ENCODE measurements at places on chromosomes 1 and 21. TPM values are rescaled to one million over a fixed set of nuclear protein-coding genes. Genes with fewer than 3 reads are reported as not detected.

The WNT3A gene
- polyA plus RNA-seq: not detected

The ZNF670 gene
- 5.8 TPM for polyA plus RNA-seq

The RSPO1 gene
- polyA plus RNA-seq: 1.5 TPM

The APOBEC4 gene
- 2.1 TPM for polyA plus RNA-seq

The CFHR2 gene
- not detected for polyA plus RNA-seq

The F5 gene
- polyA plus RNA-seq: 0.18 TPM

The ERICH3 gene
- 3.1 TPM for polyA plus RNA-seq

The HAO2 gene
- not detected for polyA plus RNA-seq

The OR10J1 gene
- not detected for polyA plus RNA-seq

The TFF2 gene
- polyA plus RNA-seq: not detected

DNA sequence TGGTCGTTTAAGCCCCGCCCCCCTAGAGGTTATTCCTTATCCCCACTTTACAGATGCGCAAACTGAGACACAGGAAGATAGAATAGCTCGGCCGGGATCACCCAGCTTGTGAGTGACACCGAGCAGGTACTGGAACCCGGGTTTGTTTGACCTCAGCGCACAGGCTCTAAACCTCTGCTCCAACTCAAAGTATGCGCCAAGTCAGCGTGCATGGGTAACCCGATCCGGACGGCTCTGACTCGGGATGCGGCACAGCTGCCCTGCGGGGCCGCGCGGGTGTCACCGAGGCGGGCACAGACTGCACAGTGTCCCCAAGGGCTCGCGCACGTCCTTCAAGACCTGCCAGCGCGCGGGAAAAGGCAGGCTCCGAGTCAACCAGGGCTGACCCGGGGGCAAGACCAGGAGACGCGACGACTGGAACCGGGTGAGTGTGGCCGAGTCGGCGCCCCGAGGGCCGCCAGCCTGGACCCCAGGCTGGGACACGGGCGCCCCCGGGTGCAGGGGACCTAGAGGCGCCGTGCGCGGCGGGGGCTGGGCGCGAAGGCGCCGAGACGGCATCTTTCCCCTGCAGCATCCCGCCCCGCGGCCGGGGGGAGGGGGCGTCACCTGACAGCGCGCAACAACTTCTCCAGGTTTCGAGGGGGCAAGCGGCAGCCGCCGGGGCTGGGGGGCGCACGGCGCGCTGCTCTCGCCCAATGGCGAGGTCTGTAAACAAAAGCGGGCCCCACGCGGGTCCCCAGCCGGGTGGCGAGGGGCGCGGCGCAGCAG lies 101.9 kb upstream of the SOD1 start:
- DNase-seq: no peak

GRCh38 chr1:9759939-9760338 lies 63.8 kb downstream of the CLSTN1 start:
- no peak for DNase-seq

DNA sequence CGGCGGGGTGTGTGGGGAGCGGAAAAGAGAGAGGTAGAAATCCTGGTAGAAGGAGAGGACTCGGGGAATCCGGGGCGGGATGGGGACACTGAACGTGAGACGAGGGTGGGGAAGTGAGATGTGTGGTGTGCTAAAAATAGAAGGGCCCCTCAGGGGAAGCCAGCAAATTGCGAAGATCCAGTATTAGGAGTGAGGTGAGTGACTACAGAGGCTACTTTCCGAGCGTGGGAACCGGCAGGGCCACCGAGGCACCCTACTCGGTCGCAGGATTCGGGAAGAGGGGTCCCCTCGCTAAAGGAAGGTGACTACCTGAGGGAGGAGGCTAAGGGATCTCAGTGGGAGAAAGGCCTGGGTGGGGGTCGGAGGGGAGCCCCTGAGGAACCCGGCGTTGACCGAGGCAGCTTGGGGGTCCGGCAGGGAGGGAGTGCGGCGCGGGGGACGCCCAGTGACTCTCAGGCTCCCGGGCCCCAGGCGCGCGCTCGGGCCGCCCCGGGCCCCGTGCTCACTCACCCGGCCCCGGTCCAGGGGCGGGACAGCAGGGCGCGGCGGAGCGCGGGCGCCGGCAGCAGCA lies 318 bp downstream of the ALDH4A1 start:
- DNase-seq: no peak

GRCh38 chr1:86068271-86068721 lies 88.3 kb downstream of the COL24A1 start:
- no peak for DNase-seq

DNA sequence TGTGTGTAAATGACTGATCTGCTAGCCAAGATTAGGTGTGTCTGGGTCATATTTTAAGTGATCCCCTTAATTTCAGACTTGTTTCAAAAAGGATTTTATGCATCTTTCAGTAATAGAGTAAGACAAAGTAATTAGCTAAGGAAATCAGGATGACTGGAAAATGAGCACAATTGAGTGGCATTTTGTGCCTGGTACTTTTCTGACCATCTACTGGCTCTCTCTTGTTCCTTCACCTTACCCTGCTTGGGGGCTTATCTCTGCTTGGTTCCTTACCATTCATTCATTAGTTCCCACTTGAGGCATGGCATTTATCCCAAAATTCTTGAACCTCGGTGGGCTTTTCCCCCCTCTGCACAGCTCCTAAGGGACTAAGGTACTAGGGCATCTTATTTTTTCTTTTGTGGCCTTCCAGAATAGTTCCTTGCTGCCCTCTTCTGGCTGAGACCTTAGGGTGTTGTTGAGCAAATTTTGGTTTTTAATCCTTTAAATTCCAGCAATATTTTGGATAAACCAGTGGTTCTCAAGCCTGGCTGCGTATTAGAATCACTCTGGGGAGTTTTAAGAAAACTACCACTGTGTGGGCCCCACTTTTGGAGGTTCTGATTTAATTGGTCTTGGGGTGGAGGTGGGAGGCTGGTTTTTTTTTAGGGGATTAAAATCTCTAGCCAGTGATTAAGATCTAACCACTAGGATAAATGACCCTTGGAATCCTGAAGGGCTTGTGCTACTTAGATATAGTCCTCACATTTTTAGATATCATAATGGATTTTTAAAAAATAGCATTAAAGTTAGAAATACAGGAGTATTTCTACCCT lies 50.8 kb downstream of the HS2ST1 start:
- no peak for DNase-seq

DNA sequence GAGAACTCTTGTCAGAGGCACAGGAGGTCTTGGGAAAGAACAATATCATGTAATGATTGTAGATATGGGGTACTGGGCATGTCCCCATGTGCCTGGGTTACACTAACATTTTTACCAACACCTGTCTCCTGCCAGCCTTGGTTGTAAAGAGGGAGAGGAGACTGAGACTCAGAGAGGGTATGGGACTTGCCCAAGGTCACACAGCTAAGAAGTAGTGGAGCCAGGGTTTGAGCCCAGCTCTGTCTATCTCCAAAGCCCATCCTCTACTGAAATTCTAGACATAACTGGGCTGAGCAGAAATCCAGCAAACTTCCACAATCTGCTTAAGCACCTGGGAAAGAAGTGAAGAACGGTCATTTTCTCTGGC lies 2.6 kb upstream of the THEMIS2 start:
- no peak for DNase-seq

DNA sequence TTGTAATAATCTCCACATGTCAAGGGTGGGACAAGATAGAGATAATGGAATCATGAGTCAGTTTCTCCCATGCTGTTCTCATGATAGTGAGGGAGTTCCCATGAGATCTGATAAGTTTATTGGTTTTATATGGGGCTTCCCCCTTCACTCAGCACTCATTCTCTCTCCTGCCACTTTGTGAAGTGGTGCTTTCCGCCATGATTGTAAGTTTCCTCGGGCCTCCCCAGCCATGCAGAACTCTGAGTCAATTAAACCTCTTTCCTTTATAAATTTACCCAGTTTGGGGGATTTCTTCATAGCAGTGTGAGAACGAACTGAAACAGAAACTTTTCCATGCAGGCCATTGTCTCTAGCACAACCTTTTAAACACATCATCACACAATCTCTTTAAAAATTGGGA lies 221.5 kb upstream of the BRINP3 start:
- DNase-seq: no peak

- DNase-seq: no peak
These were observed 54.6 kb upstream of the SAMSN1 start for GRCh38 chr21:14600569-14601297.

DNA sequence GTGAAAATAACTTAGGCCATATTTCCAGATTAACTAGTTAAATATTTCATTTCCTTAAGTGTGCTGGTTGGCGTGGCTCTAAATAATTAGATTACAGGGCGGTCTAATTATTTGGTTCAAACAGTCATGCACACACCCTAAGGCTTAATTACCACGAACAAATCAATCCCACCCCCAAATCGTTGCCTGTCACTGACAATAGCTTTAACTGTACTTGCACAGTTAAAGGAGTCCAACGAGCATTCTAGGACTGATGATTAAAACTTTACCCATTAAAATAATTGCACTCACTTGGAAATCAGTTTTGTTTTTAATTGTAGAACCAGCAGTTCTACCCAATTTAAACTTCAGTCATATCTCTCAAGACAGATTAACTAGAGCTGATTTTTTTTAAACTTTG lies 1.5 kb upstream of the POU2F1 start:
- no peak for DNase-seq

DNA sequence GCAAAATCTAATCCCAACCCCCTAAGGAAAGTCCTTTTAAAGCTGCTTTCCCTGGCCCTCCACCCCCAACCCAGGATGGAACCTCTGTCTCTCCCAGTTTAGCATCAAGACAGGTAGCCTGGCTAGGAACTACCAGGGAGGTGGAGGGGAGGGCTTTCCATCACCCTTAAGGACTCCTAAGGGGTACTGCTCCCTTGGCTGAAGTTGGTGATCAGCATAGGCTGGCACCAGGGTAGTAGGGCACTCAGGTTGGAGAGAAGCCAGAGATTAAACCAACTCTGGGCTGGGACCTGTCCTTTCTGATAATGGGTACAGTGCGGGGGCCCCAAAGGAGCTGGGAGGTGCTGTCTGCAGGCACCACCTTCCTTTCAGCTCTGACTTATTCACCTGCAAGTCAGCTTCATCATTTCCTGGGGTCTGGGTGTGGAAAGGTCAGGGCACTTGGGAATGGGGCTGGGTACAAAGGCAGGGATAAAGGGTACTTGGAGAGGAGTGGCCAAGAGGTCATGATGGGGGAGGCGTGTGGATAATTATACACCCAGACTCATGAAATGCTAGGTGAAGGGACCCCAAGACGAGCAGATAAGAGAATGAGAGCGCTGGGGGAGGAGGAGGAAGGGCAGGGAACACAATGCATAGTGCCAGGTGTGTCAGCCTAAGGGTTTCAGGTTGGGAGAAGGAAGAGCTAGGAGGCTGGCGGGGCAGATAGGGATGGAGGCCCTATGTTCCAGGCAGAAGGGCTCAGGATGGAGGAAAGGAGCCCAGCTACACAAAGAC lies 1.2 kb downstream of the ARHGEF2 start:
- no peak for DNase-seq

- DNase-seq: no peak
These were observed 24.7 kb downstream of the TRPM2 start for GRCh38 chr21:44377922-44378645.

DNA sequence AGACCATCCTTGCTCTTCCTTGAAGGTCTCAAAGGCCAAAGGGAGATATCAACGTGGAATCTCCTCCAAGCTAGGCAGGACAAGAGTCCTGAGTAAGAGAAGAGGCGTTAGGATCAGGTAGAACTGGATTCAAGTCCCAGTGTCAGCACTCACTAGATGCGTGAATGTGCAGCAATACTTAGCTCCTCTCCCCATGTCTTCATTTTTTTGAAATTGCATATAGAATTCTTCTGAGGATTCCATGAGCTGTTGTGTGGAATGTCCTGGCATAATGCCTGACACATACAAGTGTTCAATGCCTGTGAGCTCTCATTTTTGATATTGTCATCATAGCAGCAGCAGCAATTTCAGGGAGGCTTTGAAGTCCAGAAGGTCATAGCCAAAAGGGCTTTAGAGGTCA lies 333.2 kb downstream of the KCNH1 start:
- DNase-seq: no peak

- no peak for DNase-seq
These were observed 84.5 kb upstream of the ST6GALNAC5 start for GRCh38 chr1:76782809-76783208.

DNA sequence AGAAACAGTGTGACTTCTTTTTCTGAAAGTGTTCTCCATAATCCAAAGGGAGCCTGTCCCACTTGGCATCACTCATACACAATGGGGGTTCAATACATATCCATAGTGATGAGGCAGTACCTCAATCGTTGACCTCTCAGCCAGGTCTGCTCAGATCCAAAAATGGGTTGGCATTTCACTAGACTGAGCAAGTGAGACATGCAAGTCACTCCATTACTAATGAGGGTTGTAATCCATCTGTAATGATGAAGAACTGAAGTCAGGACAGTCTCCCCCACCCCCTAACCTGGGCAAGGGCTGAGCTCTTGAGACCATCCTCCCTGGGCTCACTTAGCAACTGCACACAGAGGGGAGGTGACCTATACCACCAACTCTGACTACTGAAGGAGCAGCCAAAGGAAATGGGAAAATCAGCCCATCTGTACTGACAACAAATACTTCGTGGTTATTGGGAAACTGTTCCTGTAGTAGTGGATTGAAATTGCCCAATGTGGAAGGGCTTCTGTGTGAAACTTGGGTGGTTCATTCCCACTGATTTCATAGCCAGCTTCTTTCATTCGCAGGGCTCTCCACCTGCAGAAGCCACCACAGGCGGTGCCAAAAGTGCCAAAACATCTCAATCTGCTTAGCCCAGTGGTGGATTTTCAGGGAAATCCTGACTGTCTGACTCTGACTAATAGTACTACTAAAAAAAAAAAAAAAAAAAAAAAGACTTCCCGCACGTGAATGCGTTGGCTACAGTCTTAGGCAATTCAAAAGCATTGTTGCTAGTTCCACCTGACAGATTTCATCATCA lies 5.0 kb downstream of the NGF start:
- no peak for DNase-seq

GRCh38 chr1:24388331-24388885 lies 25.2 kb downstream of the STPG1 start:
- no peak for DNase-seq

- DNase-seq: no peak
These were observed 114.9 kb downstream of the VPS13D start for GRCh38 chr1:12344596-12345349.

- DNase-seq: no peak
These were observed 55.5 kb downstream of the SLAMF6 start for GRCh38 chr1:160467576-160467975.

- no peak for DNase-seq
These were observed 81.5 kb downstream of the PTGER3 start for GRCh38 chr1:70966018-70966638.

GRCh38 chr1:213905344-213905743 lies 82.4 kb upstream of the PROX1 start:
- DNase-seq: no peak

GRCh38 chr1:180560200-180560867 lies 1.6 kb downstream of the OVAAL start:
- DNase-seq: no peak

DNA sequence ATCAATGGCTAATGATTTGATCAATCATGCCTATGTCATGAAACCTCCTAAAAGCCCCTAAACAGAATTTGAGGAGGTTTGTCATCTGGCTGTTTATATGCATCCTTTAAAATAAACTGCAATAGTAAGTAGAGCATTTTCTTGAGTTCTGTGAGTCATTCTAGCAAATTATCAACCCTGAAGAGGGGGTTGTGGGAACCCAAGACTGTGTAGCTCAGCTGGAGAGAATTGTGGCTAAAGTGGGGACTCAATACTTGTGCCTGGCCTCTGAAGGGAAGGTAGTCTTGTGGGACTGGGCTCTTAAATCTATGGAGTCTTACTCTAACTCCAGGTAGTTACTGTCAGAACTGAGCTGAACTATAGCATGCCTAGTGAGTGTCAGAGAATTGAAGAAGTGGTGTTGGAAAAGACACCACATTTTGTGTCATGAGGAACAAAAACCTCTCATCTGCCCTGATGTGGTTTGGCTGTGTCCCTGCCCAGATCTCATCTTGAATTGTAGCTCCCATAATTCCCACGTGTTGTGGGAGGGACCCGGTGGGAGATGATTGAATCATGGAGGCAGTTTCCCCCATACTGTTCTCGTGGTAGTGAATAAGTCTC lies 402.4 kb downstream of the USH2A start:
- no peak for DNase-seq

Data from right lung (tissue), 10 donors.